NCI-H345 (cell line): ENCODE measurements at places on chromosomes 16 and 17.

DNA sequence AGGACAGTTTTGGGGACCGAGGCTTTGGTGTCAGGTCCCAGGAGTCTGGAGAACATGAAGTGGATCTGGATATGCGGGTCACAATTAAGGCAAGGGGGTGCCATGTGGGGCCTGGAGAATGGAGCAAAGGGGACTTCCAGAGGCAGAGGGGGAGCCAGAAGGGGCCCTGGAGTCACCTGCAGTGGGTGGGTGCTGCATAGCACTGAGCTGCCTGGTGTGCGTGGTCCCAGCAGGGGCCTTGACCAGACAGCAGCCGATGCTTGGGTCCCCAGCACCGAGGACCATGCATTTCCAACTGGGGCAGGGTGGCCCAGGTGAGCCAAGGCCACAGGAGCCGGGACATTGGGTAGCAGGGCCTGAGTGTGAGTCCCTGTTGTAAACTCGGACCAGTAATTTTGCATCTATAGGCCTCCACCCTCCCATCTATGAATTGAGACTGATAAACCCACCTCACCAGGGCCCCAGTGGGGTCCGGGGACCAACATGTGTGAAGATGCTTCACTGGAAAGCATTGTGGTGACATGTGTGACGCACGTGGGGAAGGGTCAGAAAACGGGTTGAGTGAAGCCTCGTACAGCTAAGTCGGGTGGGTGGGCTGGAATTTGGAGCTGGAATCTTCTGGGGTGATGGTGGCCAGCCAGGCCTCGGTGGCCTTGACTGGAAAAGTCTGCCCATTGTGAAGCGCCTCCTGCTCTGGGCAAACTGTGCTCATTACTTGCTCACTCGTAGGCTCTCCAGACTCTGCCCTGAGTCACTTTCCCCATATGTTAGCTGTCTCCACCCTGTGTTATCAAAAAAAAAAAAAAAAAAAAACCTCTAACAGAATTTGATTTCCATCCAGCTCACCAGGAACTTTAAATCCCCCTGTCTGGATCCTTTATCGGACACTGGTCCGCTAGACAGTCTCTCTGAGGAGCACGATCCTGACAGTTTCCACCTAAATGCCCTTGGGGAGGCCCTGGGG lies 90.5 kb upstream of the ZNF469 start:
- DNase-seq, result no peak

DNA sequence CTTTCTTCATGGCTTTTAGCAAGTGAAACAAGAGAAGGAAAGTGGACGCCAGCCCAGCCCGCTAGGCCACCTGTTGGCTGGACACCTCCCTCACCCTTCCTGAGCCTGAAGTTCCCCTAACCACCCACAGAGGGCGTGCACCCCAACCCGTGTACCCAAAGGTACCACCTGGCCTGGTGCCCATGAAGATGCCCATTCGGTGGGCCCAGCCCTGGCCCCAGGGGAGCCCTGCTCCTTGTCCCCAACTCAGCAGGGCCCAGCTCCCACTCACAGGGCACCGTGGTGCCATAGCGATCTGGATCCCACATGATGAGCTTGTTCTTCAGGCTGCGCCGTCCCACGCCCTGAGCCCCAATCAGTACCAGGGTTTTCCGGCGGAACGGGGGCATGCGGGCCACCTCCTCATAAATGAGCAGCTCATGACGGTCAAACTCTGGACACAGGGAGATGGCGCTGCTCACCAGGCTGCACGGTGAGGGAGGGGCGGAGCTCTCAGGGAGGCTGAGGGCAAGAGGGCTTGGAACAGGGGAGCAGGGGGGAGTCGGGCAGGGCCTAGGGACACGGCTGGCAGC lies 26.8 kb downstream of the MPP2 start:
- DNase-seq, result no peak

DNA sequence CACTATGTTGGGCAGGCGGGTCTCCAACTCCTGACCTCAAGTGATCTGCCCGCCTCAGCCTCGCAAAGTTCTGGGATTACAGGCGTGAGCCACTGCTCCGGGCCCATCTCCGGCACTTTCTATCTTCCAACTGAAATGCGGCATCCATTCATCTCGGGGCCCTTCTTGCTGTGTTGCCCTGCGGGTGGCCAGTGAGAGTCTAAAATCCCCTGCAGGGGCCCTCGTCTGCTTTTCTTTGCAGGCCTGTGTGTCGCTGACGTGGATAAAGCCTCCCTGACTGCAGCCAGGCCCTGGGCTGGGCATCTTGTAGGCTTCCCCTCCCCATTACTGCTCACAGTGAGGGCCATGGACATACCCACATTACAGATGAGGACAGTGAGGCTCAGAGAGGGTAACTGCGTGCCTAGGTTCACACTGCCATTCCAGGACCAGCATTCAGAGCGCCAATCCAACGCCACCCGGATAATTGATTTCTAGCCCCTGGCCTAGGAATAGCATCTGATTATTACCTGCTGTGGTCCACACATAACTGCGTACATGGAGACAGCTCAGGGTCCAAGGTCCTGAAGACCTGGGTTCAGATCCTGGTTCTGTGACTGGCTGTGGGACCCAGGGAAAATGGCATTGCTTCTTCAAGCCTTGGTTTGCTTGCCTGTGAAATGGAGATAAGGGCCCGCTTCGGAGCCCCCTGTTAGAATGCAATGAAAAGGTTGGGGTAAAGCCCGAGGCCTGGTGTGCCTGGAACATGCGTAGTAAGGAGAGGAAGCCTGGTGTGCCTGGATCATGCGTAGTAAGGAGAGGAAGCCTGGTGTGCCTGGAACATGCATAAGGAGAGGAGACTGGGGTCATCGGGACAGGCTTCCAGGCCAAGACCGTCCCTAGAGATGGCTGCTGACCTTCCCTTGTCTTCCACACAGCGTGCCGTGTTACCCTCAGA lies 25.0 kb downstream of the CRISPLD2 start:
- DNase-seq, result no peak

- no peak for DNase-seq
These were observed at the start of gene KRTAP4-6 for GRCh38 chr17:41140360-41141131. Gene KRTAP4-6, minus strand, starts transcription at chr17:41140544. Its CDS starts 57 bp downstream, at chr17:41140487.

DNA sequence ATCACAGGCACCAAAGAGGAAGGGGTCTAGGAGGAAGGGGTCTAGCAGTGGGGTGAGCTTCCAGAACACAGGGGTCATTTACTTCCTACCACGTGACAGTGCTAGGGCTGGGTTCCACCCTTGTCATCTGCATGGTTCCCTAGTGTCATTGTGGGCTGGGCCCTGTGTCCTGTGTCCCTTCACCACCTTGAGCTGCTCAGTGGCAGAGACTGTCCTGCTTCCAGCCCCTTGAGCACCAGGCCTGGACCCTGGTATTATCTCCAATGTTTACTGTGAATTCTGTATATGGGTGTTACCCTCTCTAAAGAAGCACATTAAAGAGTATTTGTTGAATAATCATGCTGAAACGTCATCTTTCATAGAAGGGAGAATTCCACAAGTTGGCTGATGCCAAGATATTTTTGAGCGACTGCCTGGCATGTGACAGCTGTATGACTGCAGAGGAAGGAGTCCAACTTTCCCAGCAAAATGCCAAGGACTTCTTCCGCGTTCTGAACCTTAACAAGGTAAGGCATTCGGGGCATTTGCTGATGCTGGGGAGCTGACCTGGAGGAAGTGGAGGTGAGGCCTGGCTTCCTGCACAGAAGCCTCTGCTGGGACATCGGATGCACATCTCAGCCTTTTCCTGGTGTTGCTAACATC lies 5.5 kb downstream of the NARF start:
- no peak for DNase-seq

DNA sequence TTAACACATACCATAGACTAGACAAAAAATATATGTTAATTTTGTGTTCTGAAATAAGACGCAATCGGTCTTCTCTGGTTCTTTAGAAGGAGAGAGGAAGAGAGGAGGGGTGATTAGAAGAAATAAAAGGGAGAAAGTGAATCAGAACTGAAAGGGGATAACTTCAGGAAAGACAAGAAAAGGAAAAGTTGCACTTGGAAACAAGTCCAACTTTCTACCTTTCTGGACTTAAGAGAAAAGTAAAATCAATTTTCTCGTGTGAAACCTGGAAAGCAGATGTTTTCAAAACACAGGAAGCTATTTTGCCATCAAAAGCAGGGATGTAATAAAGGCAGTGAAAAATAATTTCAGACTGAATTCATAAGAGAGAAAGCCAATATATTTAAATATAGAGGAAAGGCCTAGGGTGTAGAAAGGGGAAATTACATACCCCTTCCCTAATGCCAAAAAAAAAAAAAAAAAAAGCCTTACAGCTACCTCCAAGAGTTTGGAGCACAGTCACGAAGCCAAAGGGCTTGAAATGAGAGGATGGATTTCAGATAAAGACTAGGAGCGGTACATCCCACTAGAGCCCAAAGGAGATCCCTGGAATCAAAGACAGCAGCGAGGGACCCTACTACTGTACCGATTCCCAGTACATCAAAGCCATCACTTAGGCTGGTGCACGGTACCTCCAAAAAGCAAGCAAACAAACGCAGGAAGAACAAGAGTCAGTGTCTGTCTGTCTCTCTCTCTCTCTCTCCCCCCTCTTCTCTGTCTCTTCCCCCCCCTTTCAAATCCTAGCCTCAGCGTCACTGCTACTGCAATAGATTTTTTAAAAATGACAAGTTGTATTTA lies 12.1 kb upstream of the ZFHX3 start:
- DNase-seq, result no peak

DNA sequence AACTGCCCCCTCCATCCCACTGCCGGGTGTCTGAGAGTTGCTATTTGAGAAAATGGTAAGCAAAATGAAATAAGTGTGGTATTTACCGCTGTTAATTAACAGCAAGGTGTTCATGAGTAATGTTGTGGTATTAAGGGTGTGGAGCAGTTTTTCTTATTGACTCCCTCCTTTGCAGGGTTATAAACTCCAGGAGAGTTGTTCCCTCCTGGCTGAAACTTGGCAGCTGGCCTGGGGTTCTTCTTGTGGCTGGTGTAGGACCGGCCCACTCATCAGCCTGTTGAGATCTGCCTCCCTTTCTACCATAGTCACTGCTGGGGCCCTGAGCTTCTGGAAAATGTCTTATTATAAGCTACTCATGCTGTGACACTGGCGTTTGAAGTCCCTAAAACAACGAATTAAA lies 128.6 kb downstream of the SOX9 start:
- no peak for DNase-seq

GRCh38 chr17:59230764-59231163 lies 10.5 kb downstream of the GDPD1 start:
- DNase-seq, result no peak

DNA sequence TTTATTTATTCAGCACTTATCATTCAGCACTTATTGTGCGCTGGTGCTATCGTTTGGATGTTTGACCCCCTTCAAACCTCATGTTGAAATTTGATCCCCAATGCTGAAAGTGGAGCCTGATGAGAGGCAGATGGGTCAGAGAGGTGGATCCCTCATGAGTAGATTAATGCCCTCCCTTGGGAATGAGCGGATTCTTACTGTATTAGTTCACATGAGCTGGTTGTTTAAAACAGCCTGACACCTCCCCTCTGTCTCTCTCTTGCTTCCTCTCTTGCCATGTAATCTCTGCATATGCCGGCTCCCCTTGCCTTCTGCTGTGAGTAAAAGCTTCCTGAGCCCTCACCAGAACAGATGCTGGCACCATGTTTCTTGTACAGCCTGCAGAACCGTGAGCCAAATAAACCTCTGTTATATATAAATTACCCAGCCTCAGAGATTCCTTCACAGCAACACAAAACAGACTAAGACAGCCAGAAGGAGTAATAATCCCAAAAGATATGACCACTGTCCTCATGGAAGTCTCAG lies 111.1 kb downstream of the CACNG3 start:
- DNase-seq, result no peak

- DNase-seq, result no peak
These were observed 5.3 kb downstream of the HMOX2 start for GRCh38 chr16:4481526-4481925.

DNA sequence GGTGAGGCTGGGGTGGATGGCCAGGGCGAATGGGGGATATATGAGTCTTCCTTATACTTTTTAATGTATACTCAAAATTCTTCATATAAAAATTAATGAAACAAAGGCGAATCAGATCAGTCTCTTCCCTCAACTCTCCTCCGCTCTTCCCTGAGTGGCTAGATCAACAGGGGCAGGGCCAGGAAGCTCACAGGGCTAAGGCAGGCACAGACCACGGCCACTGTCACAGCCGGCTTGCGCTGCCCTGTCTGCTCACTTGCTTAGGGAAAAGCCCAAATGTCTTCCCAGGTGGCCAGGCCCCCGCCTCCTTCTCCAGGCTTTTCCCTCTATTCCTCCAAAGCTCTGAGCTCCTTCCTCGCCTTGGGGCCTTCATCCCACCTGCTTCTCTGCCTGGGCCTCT lies 6.0 kb downstream of the GRIN2C start:
- DNase-seq, result no peak

DNA sequence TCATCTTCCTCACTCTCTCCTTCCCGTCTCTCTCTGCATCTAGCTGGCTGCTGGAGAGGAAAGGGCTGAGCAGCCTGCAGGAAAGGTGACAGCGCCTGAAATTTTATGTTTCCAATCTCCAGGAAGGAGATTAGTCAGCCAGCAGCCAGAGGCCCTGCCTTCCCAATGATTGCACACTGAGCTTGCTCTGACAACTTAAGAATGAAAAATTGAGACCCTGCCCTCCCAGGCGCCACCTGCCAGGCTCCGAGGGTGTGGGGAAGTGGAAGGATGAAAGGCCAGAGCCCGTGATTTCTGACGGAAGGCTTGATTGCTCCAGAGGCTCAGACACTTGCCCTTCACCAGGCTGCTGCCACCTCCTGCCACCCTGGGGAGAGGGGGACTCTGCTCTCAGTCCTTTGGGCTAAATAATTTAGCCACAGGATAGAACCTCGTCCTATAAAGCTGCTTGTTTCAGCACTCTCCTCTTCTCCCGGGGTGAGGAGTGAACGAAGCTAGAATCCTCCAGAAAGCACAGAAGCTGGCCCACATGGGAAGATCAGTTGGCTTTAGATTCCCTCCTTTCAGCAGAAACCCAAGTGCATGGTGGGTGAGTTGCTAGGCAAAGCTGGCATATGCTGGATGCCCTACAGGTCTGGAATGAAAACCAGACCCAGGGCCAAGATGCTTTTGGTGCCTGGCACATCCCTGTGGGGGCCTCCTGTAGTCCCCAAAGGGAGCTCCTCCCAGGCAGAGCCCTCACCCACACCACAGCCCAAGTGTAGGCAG lies 33.5 kb downstream of the GRIN2C start:
- DNase-seq, result no peak

GRCh38 chr17:77753691-77754245 lies 204.7 kb upstream of the TNRC6C start:
- DNase-seq, result no peak

DNA sequence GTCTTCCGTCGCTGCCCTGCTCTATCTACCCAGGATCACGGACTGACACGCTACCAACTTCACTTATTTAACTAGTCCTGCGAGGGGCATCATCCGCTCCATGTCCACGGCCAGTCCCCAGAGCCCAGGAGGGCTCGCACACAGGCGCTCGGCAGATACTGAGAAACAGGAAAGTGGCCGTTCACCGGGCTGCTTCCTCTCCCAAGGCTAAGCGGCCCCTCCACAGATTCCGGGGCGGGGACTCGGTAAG lies 388 bp downstream of the OXLD1 start:
- no peak for DNase-seq

GRCh38 chr17:82053556-82054263 lies 2.0 kb downstream of the GPS1 start:
- DNase-seq, result no peak

GRCh38 chr16:83653785-83654184 lies 154.0 kb upstream of the HSBP1 start:
- no peak for DNase-seq

GRCh38 chr17:54524501-54524900 lies 376.2 kb upstream of the TOM1L1 start:
- no peak for DNase-seq
